HuH-7 (cell line): ENCODE measurements at places on chromosomes 3 and 15.

DNA sequence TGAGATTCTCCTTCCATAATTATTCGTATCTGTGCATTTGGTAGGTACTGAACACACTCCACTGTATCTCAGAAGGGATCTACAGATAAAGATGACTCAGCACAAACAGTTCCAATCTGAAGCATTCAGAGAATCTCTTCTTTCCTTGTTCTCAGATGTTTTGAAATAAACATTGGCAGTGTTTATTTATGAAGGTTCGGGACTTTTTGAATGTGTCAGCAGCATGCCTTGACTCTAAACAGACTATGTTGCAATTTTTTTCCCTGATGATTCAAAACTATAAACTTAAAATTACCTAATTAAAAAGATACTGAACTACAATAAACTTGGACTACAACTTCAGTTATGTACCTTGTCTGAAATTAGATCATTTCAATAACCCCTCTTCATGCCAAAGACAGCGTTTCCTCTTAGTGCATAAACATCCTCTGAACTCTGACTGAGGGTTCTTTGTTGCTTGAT, 612.9 kb upstream of the TBL1XR1 start:
- DNase-seq = no peak

DNA sequence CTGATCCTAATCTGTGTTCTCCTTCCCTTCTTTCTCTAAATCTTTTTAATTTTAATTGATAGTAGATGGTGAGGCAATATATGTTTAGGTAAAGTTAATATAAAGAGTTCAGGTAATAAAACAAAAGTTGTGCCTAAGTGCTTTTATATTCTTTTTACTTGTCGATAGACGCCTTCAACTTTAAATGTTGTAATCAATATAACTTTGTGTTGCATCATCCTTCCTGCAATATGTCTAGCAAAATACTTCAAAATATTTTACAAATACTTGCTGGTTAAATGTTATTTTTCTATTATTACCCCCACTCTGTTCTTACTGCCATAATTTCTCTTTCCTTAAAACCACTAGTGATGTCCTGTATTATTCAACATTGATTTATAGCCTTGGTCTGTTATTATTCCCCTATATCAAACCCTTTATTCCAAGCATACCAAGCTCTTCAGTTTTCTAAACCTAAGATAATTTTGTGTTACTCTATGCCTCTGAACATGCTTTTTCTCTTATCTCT, 92.4 kb downstream of the NAALADL2 start:
- no peak for DNase-seq

GRCh38 chr3:55597641-55598040, 110.5 kb upstream of the WNT5A start:
- DNase-seq = no peak

DNA sequence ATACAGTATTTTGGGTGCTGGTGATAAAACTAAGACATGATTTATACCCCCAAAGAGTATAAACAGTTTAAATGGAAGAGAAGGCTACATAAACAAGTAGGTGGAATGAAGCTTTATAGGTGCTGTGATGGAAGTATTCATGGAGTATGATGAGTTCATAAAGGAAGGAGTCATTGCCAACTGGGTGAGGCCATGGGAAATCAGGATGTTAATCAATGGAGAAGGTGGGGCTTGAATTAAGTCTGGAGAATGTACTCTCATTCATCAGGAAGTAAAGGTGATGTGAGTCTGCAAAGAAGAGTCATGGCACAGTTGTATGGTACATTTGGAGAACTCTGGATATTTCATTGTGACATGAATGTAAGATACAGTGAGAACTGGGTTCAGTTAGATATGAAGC, 147.5 kb upstream of the MME start:
- no peak for DNase-seq

DNA sequence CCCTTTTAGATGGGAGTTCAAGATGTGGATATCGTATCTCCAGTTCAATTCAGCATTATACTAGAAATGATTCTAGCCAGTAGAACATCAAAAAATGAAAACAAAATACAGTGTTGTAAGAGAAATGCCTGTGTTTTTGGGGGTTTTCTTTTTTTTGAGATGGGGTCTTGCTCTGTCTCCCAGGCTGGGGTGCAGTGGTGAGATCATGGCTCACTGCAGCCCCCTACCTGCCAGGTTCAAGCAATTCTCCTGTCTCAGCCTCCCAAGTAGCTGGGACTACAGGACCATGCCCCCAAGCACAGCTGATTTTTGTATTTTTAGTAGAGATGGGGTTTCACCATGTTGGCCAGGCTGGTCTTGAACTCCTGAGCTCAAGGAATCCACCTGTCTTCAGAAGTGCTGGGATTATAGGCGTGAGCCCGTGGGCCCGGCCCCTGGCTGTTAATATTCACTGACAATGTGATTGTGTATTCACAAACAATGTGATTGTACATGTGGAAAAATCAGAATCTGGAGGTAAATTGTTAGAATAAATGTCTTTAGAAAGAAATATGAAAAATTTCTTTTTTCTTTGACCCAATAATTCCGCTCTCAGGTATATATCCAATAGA, 59.0 kb downstream of the ARIH1 start:
- DNase-seq = no peak

DNA sequence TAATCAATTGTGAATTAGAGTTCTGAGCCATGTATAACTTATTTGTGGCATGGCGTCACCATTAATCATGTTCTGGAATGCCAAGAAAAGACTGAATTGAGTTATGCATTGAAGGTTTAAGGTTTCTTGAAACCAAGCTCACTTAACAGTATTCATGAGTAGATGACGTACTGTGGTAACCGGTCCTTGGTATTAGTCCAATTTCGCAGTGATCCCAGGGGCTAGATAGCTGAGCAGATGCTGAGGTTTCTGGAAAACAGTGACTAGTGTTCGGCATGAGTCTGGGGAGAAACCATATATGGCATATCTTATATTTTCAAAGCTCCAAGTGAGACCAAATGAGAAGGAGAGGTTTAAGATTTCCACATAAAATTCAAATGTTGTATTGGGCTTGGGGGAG, 218.3 kb upstream of the LYSMD4 start:
- DNase-seq = no peak

DNA sequence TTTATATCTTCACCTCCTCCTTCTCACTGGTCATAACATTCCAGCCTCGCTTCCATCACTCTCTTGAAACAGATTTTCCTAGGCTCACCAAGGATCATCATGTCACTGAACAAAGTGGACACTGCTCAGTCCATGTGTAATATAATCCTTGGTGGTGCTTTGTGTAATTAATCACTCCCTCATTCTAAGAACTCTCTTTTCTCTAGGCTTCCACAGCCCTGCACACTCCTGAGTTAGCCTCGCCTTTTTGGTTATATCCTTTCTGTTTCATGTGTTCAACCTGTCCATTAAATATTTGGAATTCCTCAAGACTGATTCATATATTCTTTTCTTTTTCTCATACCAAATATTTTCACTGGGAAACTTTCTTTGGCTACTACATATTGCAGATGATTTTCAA, 440.8 kb downstream of the PYDC2 start:
- no peak for DNase-seq

DNA sequence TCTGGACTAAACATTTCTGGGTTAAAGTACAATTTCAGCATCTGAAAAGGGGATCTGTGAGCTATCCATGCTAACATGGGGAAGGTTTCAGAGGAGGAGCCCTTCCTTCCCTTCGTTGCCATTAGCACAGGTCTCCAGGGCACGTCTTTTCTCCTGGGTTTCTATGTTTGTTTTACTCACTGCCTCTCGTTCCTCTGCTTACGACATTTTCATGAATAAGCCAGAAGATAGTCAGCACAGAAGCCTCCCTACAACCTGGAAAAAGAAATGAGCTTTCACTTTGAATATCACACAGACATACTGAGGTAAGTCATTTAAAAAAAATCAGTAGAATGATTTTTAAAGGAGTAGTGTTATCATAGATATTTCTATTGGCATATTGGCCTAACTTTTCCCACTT, 117.2 kb upstream of the KCNMB2 start:
- DNase-seq = no peak

GRCh38 chr15:31799715-31800321, 230.5 kb upstream of the CHRNA7 start:
- no peak for DNase-seq

- no peak for DNase-seq
Observed at GRCh38 chr3:98567666-98568270, 25.6 kb downstream of the CPOX start.

DNA sequence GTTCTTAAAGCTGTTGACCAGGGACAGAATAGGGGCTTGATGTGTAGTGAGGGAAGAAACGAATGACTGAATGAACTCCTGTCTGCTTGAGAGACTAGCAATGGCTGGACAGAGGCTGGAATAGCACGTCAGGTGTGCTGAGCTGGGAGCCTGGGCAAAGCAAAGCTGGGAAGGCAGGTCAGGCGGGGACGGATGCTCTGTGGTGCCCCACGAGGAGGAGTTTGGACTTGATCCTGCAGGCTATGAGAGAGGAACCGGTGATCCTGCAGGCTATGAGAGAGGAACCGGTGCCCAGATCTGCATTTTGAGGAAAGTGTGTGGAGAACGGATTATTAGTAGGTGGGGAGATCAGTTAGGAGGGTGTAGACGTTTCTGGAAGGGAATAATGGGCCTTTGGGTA, 31.3 kb upstream of the PSTPIP1 start:
- DNase-seq = no peak

GRCh38 chr3:148790851-148791735, 36.5 kb upstream of the CPB1 start:
- DNase-seq = no peak

- DNase-seq = no peak
Observed at GRCh38 chr3:59510576-59510975, 460.8 kb upstream of the CFAP20DC start.

DNA sequence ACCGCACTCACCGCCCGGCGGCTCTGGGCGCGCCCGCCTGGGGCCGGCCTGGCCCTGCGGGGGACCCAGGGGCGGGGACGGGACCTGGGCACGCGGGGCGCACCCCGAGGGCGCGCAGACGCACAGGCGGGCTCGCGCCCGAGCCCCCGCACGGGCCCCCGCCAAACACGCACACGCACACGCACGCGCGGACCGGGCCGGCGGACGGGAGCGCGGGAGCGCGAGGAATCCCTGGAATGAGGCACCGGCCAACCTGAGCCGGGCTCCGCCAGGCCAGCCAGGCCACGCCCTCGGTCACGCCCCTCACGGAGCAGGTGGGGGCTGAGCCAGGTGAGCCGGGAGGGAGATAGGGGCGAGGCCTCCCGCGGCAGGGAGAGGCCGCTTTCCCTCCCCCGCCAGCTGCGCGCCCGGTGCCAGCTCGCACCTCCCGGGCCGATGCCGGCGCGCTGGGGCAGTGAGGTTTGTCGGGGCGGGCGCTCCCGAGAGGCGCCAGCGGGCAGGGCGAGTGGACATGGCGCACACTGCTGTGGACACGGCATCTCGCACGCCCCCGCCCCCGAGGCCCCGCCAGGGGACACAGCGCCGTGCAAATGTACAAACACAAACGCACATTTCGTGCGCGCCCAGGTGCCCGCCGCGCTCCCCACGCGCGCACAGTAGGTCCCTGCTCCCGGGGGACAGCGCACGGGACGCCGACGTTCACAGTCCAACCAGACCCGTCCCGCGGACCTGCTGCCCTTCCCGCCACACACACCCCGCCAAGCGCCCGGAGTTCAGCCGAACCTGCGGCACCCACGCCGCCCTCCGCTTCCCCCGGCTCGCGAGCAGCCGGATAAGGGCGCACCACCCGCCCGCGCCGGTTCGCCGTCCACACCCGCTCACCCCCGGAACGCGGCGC, 75.9 kb upstream of the VGLL4 start:
- peak; percentile 97 for DNase-seq

DNA sequence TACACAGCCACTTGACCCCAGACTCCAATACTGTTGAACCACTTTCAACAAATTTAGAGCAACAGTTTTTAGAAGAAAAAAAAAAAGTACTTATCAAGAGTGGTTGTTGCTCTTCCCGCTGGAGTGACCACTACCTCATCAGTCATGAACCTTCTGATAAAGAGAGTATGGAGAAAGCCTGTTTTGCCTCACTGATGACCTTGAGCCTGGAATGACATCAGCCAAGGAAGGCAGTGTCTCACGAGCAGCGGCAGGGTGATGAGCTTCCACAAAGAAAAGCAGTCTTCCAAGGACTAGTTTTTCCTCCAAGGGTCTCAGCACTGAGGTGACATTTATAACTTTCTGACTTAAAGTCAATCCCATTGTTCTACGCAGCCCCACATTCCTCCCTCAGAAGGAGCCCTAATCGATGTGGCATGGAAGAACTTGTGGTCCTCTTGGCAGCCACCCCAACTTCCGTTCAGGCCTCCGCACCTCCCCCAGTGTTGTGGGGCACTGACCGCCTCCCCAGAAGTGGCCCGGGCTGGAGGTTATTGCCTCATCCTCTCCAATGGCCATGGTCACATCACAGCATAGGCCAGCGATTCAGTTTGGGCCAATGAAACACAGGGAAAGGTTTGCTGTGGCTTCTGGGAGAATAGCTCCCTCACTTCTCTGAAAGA, 1.8 kb upstream of the CYP11A1 start:
- DNase-seq = no peak

- no peak for DNase-seq
Observed at GRCh38 chr3:170477395-170477794, 58.7 kb downstream of the CLDN11 start.

DNA sequence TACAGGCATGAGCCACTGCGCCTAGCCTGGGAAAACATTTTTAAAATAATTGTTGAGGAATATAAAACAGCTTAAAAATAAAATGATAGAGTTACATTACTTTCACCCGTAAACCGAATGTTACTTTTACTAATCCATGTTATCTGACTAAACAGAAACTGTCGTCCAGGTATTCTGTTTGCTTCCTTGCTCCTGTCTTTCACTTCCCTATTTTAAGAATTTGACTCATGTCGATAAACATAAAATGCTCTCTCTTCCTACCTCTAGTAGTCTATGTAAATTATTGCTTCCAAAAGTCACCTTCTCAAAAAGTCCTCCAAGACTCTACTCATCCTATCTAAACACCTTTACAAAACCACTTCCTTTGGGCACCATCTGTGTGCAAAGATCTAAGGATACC, 216.4 kb downstream of the RBMS3 start:
- DNase-seq = no peak

- DNase-seq = no peak
Observed at GRCh38 chr3:192545333-192545732, 182.0 kb downstream of the FGF12 start.

- DNase-seq = no peak
Observed at GRCh38 chr3:13002398-13003124, 70.7 kb downstream of the IQSEC1 start.

GRCh38 chr3:28791713-28792255, 443.2 kb upstream of the AZI2 start:
- no peak for DNase-seq

- DNase-seq = no peak
Observed at GRCh38 chr3:15097891-15098290, 1.1 kb downstream of the RBSN start.
